ENCODE measurements at places on chromosomes 11 and 22.

- DNase-seq = no peak
These were observed 98.0 kb downstream of the ADAMTS15 start for GRCh38 chr11:130546438-130546837.

- no peak for DNase-seq
These were observed 576.3 kb downstream of the BRD1 start for GRCh38 chr22:49251371-49251770.

DNA sequence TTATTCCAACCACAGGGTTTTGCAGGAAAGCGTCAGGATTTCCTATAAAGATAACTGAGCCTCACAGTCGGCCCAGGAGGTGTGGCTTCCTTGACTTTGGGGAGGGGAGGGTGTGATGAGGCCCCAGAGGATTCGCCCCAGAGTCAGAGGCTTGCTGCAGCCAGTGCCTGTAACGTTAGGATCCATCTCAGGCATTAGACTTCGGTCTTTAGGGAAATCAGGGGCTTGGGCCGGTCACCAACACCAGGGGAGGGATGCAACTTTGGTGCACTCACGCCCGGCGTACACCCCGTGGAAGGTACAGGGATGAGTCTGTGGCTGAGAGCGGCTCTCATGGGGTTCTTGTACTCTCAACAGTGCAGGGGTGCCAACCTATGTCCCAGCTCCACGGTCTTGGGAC, 5.7 kb upstream of the ANO1 start:
- no peak for DNase-seq

DNA sequence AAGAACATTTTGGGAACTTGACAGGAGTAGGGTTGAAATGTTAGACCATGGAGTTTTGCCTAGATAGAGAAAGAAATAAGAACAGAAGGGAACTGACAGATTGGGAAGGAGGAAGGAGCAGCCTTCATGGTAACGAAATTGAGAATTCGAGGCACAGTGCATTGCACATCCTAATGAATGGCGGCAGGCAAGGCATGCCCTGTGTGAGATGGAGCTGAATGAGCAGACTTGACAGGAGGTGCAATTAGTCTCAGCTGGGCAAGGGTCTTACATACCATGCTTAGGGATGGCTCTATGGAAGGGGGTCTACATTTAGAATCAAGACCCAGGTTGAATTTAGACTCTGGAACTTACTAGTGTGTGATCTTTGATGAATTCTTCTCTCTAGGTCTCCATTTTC, 25.0 kb upstream of the NTM start:
- DNase-seq = no peak

DNA sequence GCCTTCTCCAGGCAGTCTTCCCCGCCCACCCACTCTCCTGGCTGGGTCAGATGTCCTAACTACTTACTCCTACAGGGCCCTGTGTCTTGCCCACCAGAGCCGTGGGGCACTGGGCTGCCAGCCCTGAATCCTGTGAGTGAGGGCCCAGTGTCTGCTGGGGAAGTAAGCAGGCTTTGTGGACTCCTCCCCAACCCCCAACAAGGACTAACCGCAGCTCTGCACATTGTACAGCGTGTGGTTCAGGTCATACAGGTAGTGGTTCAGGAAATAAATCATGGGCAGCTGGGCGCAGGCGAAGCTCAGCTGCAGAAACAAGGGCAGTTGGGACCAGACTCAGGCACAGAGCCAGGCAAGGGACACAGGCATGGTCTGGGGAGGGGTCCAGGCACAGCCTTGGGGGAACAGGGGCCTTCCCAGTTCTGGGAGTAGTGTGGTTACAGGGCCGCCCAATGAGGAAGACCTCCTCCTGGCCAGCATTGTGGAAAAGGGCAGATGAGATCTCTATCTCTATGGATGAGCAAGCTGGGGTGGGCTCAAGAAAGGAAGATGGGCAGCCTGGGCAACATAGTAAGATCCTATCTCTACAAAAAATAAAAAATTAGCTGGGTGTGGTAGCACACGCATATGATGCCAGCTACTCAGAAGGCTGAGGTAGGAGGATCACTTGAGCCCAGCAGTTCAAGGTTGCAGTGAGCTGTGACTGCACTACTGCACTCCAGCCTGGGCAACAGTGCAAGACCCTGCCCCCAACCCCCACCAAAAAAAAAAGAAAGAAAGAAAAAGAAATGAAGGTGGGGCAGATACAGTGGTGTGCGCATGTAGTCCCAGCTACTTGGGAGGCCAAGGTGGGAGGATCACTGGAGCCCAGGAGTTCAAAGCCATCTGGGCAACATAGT, 5.5 kb downstream of the UNC93B1 start:
- no peak for DNase-seq

GRCh38 chr11:120096369-120097191, 41.3 kb downstream of the TRIM29 start:
- no peak for DNase-seq

GRCh38 chr11:103768816-103769215, 267.6 kb upstream of the DDI1 start:
- DNase-seq = no peak

GRCh38 chr11:43541993-43542392, 138.5 kb upstream of the HSD17B12 start:
- DNase-seq = no peak

DNA sequence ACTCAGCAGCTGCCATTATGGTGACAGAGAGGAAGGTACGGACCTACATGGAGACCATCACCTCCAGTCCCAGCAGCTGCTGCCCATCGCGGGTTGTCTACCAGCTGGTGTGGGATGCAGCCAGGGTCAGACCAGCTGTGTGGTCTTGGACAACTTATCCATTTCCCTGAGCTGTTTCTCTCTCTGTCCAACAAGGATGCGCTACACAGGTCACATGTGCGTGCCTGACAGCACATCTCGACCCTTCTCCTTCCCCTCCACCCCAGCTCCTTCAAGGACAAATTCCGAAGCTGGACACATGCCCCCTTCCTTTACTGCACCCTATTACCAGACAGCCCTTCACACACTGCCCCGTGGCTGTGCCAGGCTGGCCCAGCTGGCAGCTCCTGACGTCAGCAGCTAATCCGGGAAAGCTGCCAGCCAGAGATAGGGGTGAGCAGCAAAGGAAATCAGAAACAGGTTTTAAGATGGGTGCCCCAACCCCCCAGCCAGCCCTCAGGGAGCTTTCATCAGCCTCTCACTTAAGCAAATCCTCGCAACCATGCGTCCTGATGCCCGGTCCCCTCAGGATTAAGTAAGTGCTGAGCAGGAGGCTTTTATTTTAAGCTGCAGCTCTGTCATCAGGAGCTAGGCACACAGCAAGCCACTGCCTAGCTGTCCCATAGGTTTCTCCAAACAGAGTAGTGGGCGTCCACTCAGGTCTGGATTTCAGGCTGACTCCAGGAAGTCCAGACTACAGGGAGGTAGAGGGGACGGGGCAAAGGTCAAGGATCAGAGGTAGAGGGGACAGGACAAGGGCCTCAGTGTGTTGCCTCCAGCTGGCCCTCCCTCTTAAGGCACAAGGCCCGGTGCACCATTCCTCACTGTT, 20.3 kb downstream of the TEF start:
- DNase-seq = no peak

- DNase-seq = no peak
These were observed 61.9 kb downstream of the CYB5R2 start for GRCh38 chr11:7611411-7611810.

- DNase-seq = no peak
These were observed 140.6 kb upstream of the RASSF10 start for GRCh38 chr11:12868315-12869073.

DNA sequence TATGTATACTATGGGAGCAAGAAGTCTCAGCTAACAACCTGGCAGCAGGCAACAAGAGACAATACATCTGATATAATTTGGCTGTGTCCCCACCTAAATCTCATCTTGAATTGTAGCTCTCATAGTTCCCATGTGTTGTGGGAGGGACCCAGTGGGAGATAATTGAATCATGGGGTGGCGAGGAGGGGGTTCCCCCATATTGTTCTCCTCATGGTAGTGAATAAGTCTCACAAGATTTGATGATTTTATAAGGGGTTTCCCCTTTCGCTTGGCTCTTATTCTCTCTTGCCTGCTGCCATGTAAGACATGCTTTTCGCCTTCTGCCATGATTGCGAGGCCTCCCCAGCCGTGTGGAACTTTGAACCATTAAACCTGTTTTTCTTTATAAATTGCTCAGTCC, 6.2 kb downstream of the DNAJC24 start:
- DNase-seq = no peak

GRCh38 chr11:10291801-10292638, 2.0 kb downstream of the SBF2 start:
- no peak for DNase-seq

GRCh38 chr11:45485070-45485707, 180.2 kb downstream of the CHST1 start:
- DNase-seq = no peak

DNA sequence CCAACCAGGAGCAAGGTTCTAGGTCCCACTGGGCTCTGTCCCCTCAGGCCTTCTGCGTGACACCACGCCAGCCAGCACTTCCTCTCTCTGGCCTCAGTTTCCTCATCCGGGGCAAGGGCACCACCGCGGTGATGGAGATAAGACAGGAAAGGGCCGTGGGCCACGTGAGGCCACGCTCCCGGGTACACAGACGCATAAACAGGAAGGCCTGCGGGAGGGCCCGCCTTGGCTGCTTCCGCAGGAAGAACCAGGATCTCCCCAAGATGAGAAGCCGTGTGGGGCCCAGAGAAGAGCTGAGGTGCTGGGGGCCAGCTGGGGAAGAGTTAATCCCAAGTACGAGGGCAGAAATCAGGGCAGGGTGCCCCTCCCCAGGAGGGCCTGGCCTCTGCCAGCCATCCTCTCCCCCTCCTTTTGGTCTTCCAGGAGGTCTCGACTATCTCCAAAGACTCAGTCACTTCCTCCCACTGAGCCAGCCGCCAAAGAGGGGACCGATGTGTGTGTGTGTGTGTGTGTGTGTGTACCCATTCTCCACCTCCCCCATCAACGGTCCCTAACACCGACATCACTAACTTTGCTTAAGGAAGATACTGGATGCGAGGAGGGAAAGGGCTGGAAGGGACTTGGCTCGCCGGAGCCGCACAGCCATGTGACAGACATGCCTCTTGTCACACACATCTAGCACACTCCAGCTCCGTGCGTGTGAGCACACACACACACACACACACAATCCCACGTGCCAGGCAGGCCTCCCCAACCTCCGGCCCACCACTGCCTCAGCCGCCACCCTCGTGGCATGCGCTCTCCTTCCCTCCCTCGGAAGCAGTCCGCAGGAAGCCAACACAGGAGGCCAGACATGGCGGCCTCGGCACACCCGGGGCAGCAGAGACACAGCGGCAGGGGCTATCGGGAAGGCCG, 1.4 kb downstream of the MFNG start:
- DNase-seq = no peak

DNA sequence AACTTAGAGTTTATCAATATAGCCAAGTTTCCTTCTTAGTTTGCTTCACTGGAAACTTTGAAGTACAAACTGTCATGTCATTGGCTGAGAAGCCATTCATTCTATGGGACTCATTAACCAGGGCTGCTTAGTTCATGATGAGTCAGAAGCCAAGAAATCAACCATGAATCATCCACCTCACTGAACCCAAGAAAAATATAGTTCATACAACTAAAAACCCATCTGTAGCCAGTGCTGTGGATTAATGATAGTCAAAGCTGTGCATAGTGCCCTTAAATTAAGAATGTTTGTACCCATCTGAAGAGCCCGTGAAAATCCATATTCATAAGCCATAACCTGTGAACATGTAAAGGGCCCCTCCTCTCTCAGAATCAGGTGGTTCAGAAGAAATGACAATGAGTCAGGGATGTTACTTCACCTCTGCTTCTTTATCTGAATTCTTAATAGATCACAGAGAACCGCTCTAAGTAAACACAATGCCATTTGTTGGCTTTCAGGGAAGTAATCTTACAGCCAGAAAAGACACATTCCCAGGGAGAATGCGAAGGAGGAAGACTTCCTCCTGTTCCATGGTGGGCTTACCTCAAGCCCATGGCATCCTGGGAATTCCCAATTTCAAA, 25.4 kb downstream of the MMP20 start:
- no peak for DNase-seq

DNA sequence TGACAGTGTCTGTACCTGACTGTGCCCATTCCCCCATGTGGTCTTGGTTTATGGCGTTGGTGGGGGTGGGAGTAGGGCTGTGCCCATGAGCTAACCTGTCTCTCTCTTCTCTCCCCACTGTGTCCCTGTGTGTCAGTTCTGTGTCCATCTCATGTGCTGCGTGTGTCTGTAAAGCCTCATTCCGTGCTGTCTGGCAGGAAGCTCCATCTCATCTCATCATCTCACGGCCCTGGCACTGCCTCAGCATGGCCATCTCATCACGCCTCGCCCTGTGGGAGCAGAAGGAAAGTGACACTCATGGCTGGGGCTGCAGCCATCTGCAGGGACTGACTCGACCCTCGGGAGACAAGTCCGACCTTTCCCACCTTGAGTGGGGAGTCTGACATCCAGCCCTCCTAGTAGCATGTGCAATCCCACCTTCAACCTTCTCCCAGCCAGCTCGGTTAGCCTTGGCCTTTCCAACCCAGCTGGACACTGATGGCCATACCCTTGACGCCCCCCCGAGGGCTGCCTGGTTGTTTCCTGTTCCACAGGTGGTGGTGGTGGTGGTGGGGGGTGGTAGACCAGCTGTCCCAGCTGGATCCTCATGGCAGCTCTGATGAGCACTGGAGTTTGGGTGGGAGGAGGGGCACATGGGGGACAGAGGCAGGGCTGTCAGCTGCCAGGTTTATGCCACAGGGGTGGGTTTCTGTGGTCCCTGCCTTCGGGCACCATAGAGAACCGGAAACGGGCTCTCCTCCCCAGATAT, 19.0 kb downstream of the MYO18B start:
- DNase-seq = no peak

- DNase-seq = no peak
These were observed 3.5 kb downstream of the DGCR6L start for GRCh38 chr22:20316217-20316843.

GRCh38 chr22:35663371-35663770, 15.1 kb downstream of the APOL6 start:
- DNase-seq = no peak
